ENCODE measurements at places on chromosomes 6 and 20.

GRCh38 chr6:53431704-53432103 lies 83.0 kb upstream of the ELOVL5 start:
- DNase-seq, result peak; percentile 20

GRCh38 chr6:33700391-33701050 lies 11.0 kb downstream of the UQCC2 start:
- peak; percentile 29 for DNase-seq

- DNase-seq, result no peak
These were observed 129.5 kb upstream of the SULF2 start for GRCh38 chr20:47914792-47915191.

- no peak for DNase-seq
These were observed 16.9 kb upstream of the ANGPT4 start for GRCh38 chr20:933029-933428.

- no peak for DNase-seq
These were observed 106.2 kb downstream of the ERMARD start for GRCh38 chr6:169857343-169858292.

DNA sequence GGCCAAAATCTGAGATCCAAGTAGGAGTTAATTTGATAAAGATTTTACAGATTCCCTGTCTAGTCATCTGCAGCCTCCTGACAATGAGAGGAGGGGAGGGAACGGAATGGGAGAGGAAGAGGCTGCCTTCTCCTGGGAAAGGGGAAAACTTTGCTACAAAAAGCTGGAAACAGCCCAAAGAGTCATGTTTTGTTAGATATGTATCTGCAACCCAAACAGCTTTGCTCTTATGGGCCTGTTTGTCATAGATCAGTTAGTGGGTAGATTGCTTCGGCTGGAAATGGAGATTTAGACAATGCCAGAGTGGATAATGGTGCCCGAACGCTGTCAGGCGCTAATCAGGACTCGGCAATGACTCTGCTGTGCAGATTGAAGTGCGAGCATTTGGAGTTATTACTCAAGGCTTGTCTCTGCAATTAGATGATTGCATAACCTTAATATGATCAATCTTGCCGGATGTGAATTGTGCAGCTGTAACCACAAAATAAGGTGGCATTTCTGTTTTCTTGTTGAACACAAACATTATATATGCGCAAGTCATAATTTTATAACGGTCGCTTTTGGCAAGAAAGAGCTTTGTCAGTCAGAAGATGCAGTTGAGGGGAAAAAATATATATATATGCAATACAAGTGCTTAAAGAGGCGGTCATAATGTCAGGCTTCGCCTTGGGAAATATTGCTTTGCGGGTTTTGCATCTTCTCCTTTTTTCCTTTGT lies 92.4 kb upstream of the MAFB start:
- DNase-seq, result no peak

- no peak for DNase-seq
These were observed 12.6 kb downstream of the GLP1R start for GRCh38 chr6:39061182-39061581.

DNA sequence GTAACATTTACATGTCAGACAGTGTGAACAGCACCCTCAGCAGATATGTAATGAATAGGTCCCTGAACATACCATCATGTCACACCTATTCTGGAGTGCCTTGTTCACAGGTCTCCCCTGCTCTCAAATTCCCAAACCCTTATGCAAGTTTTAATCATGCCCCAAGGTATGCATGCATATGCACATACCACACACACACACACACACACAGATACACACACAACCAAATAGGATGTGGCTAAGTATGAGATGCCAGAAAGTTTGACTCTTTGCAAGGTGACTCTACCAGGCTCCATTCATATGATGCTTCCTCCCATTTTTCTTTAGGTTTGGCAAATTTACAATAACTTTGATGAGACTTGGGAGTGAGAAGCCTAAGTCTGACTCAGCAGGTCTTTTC lies 243.8 kb upstream of the IRAK1BP1 start:
- no peak for DNase-seq

- no peak for DNase-seq
These were observed 145.3 kb downstream of the KHDC1L start for GRCh38 chr6:73079978-73080377.

Data from NCI-H146 (cell line).